ENCODE measurements at places on chromosomes 11 and 22. TPM values are rescaled to one million over a fixed set of nuclear protein-coding genes. Genes with fewer than 3 reads are reported as not detected.

TMEM80 gene
- 11.4 TPM for total RNA-seq

GRCh38 chr11:120622189-120622875, 110.8 kb downstream of the GRIK4 start:
- DNase-seq, result no peak
- no peak overlapping the region for H3K27ac ChIP-seq
- H3K4me1 ChIP-seq, result no peaks in the 10 kb centered on the region
- H3K36me3 ChIP-seq, result no peaks in the 10 kb centered on the region
- H3K4me3 ChIP-seq, result no peak overlapping the region

OR52B2 gene
- not detected for total RNA-seq

KCNQ1 gene
- 39.7 TPM for total RNA-seq
